ENCODE measurements at places on chromosomes 1 and 21.

DNA sequence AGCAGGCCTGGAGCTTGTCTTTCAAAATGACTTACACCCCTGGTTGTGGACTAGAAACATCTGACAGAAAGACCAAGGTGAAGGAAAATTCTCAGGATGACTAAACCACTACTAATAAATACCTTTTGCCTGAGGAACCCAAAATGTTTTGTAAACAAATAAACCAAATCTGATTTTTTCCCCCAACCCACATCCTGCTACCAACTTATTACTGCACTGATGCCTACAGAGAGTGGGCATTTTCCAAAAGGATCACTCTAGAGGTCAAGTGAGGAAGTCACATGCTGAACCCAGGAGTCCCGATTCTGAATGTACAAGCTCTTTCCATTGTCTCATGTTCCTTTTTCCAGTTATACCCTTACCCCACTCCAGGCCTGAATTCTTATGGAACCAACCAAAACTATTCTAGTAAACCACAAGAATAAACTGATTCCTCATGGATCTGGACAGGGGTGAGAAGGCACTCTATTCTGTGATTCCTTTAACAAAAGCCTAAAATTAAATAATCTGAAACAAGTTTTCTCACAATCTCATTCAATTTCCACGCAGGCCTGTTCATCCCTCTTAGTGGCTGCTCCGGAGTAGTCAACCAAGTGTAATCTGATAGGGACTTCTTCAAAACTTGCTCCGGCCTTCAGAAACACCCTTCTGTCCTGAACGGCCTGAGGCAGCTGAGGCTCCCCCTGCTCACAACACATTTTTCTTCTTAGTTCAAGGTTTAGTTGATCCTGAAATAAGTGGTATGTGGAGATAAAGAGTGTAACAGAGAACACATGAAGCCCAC, 1.4 kb downstream of the PI4KB start:
- no peak for DNase-seq

GRCh38 chr1:4322881-4323280, 331.5 kb upstream of the AJAP1 start:
- no peak for DNase-seq

- DNase-seq: no peak
Observed at GRCh38 chr1:41975121-41975520, 56.4 kb upstream of the HIVEP3 start.

GRCh38 chr1:78003070-78003746, 1.5 kb upstream of the DNAJB4 start:
- DNase-seq: no peak

- no peak for DNase-seq
Observed at GRCh38 chr1:86489242-86489878, 20.6 kb downstream of the CLCA1 start.

- no peak for DNase-seq
Observed at GRCh38 chr1:179082333-179082998, 596 bp downstream of the TOR3A start.

DNA sequence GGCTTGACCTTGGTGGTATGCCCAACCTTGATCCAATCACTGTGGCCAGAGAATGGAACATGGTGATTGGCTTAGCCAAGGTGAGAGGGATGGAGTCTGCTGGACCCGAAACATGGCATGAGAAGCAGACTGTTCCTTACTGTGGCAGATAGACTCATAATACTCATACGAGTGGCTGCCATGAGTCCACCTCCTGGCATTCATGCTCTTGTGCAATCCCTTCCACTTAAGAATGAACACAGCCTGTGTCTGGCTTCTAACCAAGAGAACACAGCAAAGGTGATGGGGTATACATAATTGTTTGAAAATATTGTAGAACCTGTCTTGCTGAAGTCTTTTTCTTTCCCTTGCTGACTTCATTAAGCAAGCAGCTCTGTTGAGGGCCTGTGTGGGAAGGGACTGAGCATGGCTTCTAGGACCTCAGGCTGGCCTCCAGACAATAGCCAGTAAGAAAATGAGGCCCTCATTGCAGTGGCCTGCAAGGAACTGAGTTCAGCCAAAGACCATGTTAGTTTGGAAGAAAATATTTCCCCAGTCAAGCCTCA, 85.9 kb downstream of the ZNF281 start:
- no peak for DNase-seq

- DNase-seq: no peak
Observed at GRCh38 chr1:246971090-246971721, 36.7 kb downstream of the ZNF695 start.

- DNase-seq: peak; percentile 43
Observed at GRCh38 chr1:27605796-27606707, 2.1 kb upstream of the AHDC1 start.

All from stimulated activated CD4-positive, alpha-beta T cell treated with anti-CD3 and anti-CD28 coated beads, TNF-alpha, amount 100 ng/mL, for 4 hours (primary cell).